Activated CD4-positive, alpha-beta T cell treated with anti-CD3 and anti-CD28 coated beads, Interleukin-2, amount 10 ng/mL, durations not matched to agents 7 days and 5 days (primary cell): ENCODE measurements at places on chromosomes 5 and 9.

DNA sequence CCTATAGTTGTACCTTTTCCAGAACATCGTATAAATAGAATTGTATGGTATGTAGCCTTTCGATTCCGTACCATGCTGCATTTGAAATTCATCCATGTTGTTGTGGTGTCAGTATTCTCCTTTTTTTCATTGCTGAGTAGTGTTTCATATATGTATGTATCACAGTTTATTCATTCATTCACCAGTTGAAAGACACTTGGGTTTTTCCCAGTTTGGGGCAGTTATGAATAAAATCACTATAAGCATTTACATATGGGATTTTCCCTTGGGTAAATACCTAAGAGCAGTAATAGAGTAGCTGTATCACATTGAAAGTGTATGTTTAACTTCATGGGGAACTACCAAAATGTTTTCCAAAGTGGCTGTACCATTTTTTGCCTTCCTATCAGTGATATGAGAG lies 16.1 kb upstream of the FKTN start:
- H3K27ac ChIP-seq, result no peak overlapping the region
- no peak overlapping the region for H3K4me3 ChIP-seq
- H3K4me1 ChIP-seq, result no peaks in the 10 kb centered on the region
- H3K36me3 ChIP-seq, result no peaks in the 10 kb centered on the region
- DNase-seq, result no peak

GRCh38 chr9:3497857-3498256 lies 27.9 kb downstream of the RFX3 start:
- H3K27ac ChIP-seq, result no peak overlapping the region
- H3K36me3 ChIP-seq, result peaks cover 13% of the 10 kb centered on the region
- no peak overlapping the region for H3K4me3 ChIP-seq
- DNase-seq, result no peak

DNA sequence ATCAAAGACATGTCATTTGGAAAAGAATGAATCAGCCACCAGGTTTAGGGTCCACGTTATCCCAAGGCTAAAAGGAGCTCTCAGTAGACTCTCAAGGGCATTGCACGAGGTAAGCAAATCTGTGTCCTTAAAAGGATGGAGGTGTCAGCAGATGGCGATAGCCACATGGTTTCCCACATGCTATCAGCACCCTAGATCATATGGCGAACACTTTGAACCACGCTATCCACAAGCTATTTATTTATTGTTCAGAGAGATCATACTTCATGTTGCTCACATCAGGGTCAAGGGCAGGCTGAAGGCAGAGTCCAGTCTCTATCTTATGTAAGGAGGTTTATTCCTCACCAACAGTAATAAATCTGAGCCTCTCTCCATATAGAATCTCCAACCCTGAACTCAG lies 43.7 kb downstream of the CDH6 start:
- H3K27me3 ChIP-seq, result no peaks in the 10 kb centered on the region
- no peak for DNase-seq
- H3K36me3 ChIP-seq, result no peaks in the 10 kb centered on the region
- H3K27ac ChIP-seq, result no peak overlapping the region
- no peak overlapping the region for H3K4me3 ChIP-seq

GRCh38 chr5:95583992-95584391 lies 29.1 kb downstream of the ARSK start:
- no peaks in the 10 kb centered on the region for H3K27me3 ChIP-seq
- H3K4me1 ChIP-seq, result no peaks in the 10 kb centered on the region
- peaks cover 7% of the 10 kb centered on the region for H3K36me3 ChIP-seq

- no peaks in the 10 kb centered on the region for H3K27me3 ChIP-seq
- no peaks in the 10 kb centered on the region for H3K36me3 ChIP-seq
- no peak overlapping the region for H3K27ac ChIP-seq
These were observed 665.5 kb upstream of the ZNF608 start for GRCh38 chr5:125411744-125412560.
